ENCODE measurements at places on chromosomes 7 and 10.

DNA sequence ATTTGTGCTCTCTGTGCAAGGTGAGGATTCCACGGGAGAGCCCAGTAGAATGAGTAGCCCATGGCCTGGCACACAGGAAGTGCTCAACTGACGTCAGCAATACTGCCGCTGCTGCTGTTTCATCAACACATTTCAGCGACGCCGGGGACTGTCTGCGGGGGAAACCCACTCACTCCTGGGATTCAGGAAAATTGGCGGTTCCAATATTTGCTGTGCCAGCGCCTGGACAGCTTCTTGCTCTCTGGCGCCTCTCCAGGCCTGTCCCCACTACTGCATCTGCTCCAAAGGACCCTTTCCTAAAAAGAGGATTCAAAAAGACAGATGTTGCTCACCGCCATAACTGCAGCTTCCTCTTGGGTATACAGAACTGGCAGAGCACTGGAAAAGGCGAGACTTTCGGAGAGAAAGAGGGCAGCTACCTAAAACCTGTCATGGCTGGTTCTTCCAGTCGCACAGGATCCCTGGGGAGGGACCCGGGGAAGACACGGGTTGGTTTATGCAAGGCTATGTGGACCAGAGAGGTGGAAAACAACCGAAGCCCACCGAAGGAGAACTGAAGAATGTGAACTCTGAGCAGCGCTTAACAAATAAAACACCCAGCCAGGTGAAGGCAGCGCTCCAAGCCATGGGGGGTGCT is 39.7 kb upstream of the ENO4 start:
- DNase-seq: no peak

GRCh38 chr10:68446179-68446578 is 25.6 kb downstream of the DNA2 start:
- DNase-seq: no peak

GRCh38 chr7:48087349-48087748 is 1.7 kb upstream of the UPP1 start:
- no peak for DNase-seq

GRCh38 chr7:43130347-43130746 is 17.9 kb downstream of the HECW1 start:
- DNase-seq: no peak

- DNase-seq: no peak
Measured at GRCh38 chr7:135192914-135193536, 18.3 kb downstream of the WDR91 start.

DNA sequence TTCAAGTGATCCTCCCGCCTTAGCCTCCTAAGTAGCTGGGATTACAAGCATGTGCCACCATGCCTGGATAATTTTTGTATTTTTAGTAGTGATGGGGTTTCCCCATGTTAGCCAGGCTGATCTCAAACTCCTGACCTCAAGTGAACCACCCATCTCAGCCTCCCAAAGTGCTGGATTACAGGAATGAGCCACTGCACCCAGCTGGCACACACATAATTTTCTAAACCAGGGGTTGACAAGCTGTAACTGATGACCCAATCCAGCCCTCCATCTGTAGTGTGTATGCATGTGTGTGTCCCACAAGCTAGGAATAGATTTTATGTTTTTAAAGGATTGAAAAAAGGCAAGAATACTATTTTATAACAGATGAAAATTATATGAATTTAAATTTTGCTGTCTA is 125.9 kb upstream of the INSYN2A start:
- DNase-seq: no peak

DNA sequence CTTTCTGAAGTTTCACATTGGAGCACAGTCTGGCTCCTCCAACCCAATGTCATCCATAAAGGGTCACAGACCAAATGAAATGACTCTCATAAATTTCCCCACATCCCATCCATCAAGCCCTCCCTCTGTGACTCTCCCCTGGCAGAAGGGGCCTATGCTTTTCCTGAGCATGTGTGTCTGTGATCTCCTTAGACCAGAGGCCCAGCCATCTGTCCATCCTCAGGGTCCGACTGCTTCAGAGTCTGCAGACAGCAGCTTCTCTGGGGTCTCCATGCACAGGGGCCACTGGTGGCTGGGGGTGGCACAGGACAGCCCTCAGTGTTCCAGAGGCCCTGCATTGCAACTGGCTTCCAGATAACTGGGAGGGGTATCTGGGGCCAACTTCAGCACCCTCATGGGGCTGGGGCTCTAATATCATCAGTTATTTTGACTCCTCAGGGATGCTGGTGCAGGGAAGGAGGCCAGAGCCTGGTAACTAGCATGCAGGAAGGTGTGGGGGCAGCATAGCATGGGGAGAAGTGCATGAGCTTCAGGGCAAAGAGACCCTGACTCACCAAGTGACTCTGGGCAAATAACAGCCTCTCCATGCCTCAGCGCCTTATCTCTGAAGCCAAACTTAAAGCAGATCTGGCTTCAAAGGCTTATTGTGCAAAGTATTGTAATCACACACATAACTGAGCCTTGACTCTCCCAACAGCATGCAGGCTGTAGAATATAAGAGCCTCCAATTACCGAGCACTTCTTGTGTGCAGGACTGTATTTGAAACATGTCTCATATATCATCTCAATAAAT is 266.9 kb downstream of the GRID1 start:
- no peak for DNase-seq

- DNase-seq: no peak
Measured at GRCh38 chr7:116426428-116427156, 72.9 kb upstream of the CAV2 start.

GRCh38 chr7:115300231-115300870 is 378.5 kb downstream of the MDFIC start:
- DNase-seq: no peak

DNA sequence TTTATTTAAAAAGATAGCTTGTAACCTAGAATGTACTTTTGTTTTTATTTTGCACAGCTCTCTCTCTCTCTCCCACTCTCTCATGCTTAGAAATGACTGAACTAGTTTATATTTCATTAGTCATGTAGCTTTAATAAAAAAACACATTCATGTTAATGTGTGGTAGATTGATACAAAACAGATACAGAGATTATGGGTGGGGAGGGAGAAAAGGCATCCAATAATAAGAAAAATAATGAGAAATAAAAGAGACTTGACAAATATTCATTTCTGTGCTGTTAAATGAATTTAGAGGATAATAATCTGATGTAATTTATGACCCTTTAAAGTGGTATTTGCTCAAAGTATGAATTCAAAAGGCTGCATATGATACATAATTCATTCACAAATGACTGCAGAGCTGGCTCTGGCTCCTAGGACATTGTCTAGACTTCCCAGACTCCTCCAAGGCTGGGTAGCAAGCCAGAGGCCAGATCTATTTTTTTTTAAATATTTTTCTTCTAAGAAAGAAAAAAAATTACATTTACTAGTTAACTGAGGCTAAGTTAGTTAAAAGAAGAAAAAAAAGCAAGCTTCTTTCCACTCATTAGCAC is 105.7 kb upstream of the DNAJB12 start:
- no peak for DNase-seq

- no peak for DNase-seq
Measured at GRCh38 chr10:62632071-62632809, 172.3 kb upstream of the ADO start.

GRCh38 chr7:107041097-107041496 is 3.4 kb upstream of the PRKAR2B start:
- DNase-seq: no peak

DNA sequence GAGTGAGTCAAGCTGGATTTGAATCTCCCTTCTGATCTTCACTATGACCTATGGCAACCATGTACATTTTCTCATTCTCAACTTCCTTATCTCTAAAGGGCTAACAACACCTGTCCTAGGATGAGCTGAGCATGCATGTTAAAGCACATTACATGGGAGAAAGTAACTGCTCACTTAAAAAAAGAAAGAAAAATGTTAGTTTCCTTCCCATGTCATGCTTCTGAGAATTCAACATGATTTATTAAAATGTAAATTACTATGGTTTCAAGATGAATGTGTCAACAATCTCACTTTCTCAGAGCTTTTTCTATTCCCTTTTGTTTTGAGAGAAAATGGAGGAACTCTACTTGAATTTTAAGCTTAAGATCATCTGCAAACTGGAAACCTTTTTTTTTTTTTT is 295.3 kb downstream of the SKIDA1 start:
- DNase-seq: no peak

GRCh38 chr10:60042914-60043313 is 136.6 kb upstream of the CCDC6 start:
- DNase-seq: no peak

GRCh38 chr7:151551820-151552219 is 32.1 kb upstream of the RHEB start:
- DNase-seq: no peak

DNA sequence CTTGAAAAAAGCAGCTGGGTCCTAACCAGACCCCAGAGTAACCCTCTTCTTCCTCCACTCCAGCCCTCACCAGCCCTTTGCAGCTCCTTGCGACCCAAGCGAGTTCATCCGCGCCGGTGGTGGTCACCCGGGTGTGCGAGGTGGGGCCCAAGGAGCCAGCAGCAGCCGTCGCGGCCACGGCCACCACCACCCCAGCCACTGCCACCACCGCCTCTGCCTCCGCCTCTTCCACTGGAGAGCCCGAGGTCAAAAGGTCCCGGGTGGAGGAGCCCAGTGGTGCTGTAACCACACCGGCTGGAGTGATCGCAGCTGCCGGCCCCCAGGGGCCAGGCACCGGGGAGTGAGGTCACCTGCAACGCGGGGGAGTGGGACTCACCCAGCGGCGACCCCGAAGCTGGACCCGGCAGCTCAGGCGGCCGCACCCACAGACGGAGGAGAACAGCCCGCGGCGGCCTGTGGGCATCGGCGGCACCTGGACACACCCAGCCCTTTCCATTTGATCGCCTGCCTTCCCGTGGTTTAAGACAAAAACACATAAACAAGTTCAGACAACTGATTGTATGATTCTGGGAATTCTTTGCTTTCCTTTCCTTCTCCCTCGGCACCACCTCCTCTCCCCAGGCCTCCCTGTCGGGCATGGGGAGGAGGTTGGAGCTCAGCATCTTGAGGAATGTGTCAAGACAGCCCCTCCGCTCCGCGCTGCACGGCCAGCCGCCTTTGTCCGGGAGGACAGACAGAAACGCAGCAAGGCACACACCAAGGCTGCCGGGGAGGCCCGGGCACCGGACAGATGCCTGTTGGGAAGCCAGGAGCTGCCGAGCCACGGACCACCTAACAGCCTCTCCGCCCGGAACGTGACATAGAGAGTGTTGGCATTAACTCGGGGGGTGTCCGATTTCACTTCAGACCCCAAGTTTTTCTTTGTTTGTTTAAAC is 13.0 kb upstream of the AP5Z1 start:
- no peak for DNase-seq

DNA sequence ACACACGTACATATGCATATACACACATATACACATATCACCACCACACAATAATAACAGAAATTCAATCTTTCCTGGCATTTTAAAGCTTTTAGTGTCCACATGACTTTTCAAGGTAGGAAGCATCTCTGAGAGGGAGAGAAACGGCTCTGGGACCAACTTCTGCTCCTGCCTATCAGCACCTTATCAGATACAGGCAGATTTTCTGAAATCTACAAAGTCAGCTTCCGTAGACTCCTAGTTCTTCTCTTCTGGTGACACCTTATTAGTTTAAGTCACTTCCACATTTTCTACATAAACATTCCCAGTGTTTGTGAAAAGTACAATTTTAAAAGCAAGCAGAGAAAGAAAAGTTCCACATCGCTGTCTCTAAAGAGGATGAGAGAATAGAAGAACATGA is 74.5 kb downstream of the ZNF22 start:
- DNase-seq: no peak

DNA sequence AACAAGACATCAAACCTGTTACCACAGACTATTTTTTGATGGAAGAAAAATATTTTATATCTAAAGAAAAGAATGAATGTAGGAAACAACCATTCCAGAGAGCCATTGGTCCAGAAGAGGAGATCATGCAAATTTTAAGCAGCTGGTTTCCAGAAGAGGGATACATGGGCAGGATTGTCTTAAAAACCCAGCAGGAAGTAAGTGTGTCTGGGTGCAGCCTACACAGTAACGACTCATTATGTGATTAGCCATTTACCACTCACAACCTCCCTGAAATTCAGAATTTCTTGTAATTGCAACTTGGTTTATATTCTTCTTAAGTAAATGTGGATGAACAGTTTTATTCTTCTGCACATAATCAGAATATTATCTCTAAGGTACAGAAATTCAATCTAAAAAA is 46.2 kb downstream of the NOC3L start:
- DNase-seq: no peak

DNA sequence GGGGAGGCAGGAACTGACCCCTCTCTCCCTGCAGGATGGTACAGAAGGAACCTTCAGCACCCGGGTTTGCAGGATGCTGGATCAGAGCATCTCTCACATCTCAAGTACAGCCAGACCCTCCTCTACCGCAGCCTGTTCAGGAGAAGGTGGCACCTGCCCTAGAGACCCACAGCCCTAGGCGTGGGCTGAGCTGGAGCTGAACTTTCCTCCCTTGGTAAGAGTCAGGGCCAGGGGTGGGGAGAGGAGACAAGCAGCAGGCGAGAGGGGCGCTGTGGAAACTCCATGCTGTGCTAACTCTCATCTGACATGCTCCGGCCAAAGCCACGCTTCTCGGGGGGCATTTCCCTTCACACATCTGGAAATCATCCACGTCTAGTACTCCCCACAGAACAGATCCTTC is 154.4 kb downstream of the DIP2C start:
- DNase-seq: no peak

DNA sequence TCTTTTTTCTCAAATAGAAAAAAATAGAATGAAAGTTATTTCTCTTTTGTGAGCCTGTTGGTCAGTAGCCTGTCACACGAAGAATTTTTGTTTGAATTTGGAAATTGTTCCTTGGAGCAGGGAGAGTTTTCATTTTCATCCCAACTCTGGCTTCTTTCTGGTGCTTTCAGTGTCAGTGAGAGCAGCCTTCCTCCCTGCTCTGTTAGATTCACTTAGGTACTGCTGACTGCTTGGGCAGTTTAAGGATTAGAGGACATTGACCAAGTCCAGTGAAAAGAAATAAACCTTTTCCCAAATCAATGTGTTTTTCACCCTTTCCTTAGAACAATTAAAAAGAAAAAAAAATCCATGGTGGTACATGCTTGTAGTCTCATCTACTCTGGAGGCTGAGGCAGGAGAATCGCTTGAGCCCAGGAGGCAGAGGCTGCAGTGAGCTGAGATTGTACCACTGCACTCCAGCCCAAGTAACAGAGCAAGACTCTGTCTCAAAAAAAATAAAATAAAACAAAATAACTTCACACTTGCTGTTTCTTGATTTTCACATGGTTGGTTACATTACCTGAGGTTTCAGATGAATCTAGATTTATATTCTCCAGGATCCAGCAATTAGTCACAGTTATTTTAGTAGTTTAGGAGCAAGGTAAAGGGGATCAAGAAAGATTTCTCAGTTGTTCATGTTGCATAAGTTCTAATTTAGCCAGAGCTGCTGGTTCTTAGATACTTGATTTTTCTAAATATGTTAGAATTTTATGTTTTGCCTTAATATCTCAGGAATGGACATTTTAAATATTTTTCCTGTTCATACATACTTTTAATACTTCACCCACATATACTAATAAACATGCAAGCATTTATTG is 63.1 kb downstream of the ZNRF2 start:
- no peak for DNase-seq

DNA sequence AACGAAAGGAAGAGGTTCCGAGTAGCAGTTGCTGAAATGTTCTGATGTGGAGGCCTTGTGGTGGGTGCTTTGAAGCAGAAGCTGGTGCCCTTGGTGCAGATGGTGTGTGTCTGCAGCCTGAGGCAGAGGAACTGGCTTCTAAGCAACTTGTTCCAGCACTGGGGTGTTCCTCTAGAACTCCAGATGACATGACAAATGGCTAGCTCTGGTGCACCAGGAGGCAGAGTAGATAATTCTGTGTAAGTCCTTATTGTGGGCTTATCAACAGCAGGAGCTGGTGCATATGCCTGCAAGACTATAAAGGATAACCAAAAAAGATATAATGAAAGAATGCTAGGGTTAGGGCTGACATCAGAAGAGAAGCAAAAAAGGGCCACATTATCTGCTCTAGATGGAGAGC is 76.5 kb downstream of the ARL5B start:
- no peak for DNase-seq
